ENCODE measurements at places on chromosomes 4 and X.
A peak's percentile ranks its signal among the peaks of the same experiment; 100 is the strongest.

GRCh38 chrX:78513971-78514738 is 145.0 kb downstream of the RTL3 start:
- no peak for DNase-seq

- peak; percentile 84 for DNase-seq
Measured at GRCh38 chr4:127782025-127782274, 172 bp upstream of the HSPA4L start.

- DNase-seq, result no peak
Measured at GRCh38 chr4:5683566-5683965, 24.8 kb downstream of the EVC2 start.

DNA sequence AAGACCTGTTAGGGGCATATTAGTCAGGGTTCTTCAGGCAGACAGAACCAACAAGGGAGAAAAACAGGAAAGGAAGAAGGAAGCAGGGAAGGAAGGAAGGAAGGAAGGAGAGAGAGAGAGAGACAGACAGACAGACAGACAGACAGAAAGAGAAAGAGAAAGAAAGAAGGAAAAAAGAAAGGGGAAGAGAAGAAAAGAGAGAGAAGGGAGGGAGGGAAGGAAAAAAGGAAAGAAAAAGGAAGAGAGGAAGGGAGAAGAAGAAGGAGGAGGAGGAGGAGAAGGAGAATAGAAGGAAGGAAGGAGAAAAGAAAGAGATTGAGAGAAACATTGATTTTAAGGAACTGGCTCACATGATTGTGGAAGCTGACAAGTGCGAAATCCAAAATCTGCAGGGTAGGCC is 89.0 kb downstream of the DHX15 start:
- no peak for DNase-seq

DNA sequence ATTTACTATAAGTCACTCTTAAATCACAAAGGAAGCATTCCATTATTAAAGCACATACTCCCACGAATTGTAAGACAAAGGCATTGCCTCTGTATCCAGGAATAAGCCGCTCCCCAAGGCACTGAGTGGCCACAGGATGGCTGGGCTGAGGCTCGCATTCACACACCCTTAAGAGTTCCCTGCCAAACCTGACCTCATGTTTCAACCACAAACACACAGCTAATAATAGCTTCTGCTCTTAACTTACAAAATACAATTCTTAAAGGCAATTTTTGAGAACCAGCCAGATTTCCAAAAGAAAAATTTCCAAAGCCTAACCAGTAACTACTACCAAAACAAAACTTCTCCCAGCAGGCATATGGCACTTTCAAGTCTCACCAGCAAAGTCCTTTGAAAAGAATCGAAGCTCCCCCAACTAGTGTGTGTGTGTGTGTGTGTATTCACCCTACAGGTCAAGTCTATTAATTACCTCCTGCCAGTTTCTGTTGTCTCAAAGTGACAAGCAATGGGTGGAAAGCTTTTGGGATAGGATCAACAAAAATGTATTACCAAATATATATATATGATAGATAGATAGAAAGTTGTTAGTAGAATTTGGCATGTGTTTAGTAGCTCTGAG is 36.0 kb downstream of the ARHGAP6 start:
- no peak for DNase-seq

DNA sequence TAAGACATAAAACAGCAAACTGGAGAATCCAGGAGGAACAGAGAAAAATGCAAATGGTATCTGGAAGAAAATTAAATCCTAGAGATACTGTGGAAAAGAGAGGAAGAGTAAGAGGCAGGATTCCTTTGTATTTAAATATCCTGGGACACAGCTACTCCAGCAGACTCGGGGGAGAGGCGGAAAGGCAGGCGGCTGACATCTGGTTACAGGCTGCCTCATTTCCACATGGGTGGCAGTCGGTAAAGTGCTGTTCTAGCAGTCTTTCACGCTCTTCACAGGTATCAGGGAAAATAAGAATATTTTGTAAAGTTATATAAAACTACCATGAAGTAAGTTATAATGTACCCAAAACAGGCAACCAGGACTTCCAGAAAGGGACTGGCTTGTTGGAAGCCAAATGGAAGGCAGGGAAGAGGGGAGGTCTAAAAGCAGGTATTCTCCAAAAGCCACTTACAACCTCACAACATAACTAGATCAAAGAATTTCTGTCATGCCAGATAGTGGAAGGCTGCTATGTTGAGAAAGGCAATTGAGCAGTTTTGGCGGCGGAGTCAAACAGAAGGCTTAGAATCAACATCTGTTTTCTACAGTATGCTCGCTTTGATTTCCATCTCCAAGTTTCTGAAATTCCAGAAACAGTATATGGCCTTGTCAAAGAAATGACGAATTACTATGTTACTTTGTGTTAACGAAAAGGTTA is 1.3 kb upstream of the TIGD2 start:
- no peak for DNase-seq

DNA sequence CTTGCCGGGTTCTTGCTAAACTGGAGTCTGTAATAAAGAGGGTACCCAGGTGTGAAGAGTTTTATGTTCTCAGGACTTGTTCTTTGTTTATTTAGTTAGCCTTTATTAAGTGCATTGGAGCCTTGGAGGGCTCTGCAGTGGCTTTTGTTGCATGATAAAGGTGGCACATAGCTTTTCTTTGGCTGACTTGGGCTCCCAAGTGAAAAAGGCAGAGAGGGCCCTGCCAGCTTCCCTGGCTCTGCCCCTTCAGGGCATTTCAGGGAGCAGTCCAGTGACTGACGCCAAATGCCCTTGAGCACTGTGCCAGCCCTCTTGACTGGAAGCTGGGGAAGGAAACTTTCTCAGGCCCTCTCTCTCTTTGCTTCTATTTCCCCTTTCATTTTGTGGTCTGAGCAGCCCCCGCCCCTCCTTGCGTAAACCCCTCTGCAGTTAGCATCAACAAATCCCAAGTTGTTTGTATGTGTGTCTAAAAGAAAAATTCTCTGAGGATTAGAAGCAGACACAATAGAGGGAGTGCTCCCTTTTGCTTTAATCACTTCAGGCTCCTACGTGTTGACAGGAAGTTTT is 152.2 kb downstream of the NHS start:
- no peak for DNase-seq

DNA sequence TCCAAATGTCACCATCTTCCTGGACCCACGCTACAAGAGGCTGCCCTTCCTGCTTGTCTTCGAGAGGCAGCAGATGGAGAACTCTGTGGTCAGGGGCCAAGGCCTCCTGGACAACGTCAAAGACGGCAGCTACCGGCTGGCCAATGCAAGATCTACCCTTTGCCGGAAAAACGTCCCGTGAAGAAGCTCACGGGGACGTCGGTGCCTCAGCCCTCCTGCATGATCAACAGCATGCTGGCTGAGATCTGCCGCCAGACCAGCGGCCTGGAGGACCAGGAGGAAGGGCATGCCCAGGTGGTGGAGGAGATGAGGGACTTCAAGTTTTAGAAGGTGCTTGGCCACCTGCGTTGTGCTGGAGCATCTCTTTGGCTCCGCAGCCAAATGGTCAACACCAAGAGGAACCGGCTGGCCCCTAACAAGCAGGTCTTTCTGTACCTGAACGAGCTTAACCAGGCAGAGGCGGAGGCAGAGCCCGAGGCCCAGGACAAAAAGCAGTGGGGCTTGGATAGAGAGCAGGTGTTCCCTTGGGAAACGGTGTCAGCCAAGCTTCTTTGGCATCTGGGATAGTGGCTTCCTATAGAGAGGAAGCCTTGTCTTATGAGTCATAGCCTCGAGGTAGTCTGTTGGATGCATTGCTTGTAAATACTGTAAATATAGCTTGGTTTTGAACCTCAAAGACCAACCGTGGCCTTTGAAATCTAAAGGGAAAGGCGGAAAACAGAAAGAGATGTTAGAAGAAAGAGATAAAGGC is 94.8 kb upstream of the ELOVL6 start:
- DNase-seq, result no peak

DNA sequence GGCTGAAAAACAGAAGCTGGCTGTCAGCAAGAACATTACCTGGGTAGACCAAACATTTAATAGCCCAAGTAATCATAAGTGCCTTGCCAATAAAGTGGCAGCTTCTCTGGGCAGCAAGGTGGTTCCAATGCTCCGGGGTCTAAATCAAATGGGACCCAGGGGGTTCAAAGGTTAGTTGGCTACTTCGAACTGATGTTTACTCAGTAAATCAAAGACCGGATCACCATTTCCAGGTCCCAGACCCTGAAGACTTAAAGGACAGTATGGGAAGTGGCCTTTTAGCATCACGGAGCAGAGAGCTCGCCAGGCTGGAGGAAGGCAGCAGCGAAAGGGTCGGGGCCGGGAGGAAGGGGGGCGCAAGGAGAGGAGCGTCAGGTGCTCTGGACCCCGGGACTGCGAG is 1.0 kb downstream of the SH3KBP1 start:
- DNase-seq, result no peak

DNA sequence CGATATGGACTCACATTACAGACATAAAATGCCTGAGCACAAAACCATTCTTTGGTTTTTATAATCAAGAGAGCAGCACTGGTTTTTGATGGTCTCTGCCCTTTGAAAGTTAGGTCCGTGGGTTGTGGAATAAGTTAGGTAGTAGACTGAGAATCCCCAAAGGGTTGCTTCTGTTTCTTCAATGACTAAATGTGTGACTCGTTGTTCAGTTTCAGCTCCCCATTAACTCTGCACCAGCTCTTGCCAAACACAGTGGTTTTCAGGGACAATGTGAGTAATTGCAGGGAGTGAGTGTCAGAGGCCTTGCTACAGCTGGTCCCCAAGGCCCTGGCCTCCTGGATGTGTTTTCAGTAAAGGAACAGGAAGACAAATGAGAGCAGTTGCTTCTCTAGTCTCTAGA is 24.8 kb downstream of the SMIM20 start:
- no peak for DNase-seq

- DNase-seq, result no peak
Measured at GRCh38 chrX:112164420-112164819, 81.8 kb upstream of the TRPC5 start.

DNA sequence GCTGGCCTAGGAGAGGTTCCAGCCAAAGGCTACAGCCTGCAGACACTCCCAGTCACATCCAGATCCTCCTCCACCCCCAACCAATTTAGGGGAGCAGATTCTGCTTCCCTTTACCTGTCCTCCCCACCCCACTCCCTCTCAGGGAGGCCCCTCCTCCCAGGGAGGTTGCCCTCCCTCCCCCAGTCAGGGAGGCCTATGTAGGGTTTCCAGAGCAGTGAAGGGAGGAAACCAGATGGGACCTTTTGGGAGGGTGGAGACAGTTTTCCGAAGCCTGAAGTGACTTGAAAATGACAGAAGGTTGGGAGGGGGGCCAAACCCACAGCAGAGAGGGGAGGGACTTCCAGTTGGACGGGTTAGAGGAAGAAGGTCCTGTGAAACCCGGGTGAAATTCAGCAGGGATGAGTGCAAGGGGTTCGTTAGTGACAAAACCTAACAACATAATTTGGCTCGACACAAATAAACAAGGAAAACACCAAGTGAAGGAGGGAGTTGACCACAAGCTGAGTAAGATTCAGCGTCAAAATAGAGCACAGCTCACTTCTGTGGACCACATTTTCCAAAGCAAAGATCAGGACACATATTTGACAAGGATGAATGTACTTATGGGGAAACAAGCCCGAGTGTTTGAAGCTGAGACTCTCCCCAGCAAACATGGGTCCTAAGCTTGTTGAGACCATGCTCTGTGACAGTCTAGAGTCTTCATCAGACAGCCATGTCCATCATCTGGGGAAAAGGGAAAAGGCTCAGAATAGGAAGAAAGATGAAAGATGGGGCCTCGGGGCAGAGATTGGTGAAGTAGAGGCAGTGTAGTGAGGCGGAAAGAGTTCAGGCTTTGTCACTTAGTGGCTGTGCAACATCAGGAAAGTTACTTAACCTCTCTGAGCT is 46.4 kb downstream of the PRPS1 start:
- no peak for DNase-seq

DNA sequence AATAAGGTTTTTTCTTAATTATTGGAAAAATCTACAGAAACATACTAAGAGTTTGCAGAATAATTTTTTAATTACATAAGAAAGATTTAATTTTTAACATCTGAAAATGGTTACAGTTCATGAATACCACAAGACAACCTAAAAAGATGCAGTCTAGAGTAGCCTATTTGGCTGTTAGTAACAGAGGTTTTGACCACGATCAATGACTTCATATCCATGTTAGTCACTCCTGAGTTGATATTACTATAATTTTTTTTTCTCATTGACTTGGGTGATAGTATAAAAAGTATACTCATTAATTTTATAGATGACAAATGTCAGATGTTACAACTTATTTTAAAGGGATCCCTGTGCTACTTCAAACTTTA is 272.5 kb downstream of the DCTD start:
- no peak for DNase-seq

- no peak for DNase-seq
Measured at GRCh38 chr4:7710576-7711306, 228.9 kb downstream of the AFAP1 start.

- DNase-seq, result peak; percentile 44
Measured at GRCh38 chr4:42280327-42281095, 116.8 kb upstream of the SHISA3 start.

DNA sequence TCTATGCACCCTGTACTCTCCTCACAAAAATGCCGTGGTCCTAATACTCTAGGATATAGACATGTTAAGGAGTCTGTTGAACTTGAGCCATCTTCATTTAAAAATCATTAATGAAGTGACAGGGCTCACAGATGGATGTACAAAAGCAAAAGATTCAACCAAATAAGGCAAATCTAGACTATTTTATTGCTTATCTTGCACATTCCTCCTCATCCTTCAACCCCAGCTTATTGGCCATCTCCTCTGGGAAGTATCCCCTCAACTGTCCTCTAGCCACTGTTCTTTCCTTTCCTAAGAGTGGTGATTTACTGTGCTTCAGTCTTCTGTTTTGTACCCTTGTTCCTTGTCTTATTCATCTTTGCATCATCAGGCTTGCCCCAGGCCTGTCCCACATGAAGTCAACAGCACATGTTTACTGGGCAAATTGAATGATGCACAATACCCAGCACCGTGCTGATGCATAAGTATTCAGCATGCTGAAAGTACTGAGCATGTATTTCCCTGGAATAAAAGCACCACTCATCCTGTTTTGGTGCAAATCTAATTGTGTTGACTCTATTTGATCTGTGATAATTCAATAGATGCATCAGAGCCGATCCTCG is 287.3 kb upstream of the CLNK start:
- DNase-seq, result no peak
